Right ventricle myocardium inferior (tissue), 1 donor: ENCODE measurements at places on chromosomes 6 and 20. TPM values are rescaled to one million over a fixed set of nuclear protein-coding genes. Genes with fewer than 3 reads are reported as not detected.
A peak's percentile ranks its signal among the peaks of the same experiment; 100 is the strongest.

DNA sequence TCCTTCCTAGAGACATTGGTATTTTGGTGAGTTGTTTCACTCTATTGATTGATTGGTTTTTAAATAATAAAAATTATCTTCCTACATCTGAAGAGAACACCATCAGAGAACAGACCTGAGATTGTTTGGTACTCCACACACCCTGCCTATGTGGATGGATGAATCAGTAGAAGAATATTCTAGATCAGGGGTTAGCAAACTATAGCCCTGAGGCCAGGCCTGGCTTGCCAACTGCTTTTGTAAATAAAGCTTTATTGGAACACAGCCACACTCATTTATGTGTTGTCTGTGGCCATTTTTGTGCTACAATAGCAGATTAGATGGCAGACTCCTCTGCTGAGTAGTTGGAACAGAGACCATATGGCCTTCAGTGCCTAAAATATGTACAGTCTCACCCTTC lies 139.6 kb upstream of the INSM1 start:
- DNase-seq, result no peak

- DNase-seq, result no peak
Observed at GRCh38 chr6:139016337-139017213, 12.0 kb upstream of the ABRACL start.

DNA sequence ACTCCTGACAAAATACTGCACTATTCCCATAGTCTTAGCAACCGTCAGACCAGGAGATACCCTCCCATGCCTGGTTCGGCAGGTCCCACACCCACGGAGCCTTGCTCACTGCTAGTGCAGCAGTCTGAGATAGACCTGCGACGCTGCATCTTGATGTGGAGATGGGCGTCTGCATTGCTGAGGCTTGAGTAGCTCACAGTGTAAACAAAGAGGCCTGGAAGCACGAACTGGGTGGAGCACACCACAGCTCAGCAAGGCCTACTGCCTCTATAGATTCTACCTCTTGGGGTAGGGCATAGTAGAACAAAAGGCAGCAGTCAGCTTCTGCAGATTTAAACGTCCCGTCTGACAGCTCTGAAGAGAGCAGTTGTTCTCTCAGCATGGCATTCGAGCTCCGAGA lies 25.4 kb downstream of the TMEM244 start:
- DNase-seq, result no peak

- DNase-seq, result no peak
Observed at GRCh38 chr6:47157653-47158219, 115.6 kb upstream of the ADGRF1 start.

DNA sequence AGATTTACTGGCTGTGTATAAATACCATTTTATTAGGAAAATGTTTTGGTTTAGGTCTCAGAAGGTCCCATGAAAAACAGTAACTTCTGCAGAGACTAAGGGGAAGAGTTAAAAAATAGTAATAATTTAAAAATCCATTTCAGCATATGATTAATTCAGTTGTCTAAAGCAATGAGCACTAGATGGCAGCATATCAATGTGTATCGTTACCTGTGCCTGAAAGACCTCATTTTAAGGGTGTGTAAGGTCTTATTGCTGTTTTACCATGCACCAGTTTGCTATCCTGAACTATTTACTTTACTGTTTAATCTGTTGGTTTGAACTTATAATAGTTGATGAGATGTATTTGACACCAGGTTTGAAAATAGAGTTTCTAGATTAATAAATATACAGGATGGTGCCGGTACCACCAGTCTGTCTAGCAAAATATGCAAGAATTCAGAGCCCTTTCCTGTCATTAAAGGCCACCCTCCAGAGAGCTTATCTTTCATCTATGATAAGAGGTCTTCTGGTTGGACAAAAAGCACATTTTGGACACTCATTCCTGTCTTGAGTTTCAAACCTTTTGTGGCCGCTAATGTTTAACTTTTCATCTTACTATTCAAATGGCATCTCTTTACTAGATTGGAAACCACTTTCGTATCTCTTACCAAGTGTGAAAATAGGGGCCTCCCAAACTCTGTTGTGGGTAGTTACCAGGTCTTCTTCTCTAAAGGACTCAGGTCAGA lies 8.9 kb upstream of the AHI1 start:
- DNase-seq, result no peak

- DNase-seq, result no peak
Observed at GRCh38 chr6:153216789-153217188, 85.7 kb upstream of the RGS17 start.

DNA sequence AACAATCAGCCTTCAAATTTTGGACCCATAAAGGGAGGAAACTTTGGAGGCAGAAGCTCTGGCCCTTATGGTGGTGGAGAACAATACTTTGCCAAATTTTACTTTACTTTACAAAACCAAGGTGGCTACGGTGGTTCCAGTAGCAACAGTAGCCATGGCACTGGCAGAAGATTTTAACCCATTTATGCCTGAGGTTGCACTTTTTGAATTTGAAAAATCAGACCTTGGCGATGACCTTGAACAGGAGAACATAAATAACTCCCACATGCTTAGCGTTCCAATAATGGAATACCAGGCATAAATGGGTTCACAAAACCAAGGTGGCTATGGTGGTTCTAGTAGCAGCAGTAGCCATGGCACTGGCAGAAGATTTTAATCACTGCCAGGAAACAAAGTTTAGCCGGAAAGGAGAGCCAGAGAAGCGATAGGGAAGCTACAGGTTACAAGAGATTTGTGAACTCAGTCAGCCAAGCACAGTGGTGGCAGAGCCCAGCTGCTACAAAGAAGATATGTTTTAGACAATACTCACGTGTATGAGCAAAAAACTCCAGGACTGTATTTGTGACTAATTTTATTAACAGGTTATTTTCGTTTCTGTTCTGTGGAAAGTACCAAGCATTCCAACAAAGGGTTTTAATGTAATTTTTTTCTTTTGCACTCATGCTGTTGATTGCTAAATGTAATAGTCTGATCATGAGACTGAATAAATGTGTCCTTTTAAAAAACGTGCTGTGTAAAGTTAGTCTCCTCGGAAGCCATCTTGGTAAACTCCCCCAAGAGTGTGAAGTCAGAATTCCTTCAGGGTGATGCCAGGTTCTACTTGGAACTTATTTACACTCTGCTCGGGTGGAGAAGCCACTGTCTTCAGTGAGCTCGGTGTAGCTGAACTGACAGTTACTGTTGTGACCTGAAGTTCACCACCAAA lies 6.7 kb downstream of the SFT2D1 start:
- no peak for DNase-seq

DNA sequence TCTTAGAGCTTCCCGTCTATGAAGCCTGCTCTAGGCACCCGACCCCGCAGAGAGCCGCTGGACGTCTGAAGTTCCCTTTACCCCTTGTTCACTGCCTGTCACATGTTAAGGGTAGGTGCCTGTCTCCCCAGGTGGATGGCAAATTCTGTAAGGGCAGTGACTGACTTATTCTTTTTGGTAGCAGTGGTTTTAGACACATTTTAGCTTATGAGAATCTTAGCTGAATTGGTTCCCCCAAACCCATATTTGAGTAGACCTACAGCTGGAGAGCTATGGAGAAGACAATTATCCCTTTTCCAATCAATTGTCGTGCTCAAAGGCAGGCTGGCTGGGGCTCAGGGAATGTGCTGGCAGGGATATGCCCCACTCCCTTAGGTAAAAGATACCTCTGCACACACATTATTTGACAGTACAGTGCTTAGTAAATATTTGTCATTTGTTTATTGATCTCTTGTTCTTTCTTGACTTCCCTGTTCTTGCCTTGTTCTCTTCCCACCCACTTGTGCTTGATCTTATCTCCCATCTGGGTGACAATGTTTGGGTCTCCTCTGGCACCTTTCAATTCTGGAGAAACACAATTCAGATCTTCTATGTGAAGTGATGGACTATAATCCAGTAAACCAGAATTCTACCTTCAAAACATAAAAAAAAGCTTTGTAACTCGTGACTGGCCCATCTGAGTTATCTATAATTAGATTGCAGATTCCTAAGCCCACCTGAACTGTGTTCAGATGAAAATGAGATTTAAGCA lies 114.3 kb upstream of the SLC2A12 start:
- no peak for DNase-seq

- no peak for DNase-seq
Observed at GRCh38 chr20:50191544-50192363, 1.1 kb downstream of the CEBPB start.

DNA sequence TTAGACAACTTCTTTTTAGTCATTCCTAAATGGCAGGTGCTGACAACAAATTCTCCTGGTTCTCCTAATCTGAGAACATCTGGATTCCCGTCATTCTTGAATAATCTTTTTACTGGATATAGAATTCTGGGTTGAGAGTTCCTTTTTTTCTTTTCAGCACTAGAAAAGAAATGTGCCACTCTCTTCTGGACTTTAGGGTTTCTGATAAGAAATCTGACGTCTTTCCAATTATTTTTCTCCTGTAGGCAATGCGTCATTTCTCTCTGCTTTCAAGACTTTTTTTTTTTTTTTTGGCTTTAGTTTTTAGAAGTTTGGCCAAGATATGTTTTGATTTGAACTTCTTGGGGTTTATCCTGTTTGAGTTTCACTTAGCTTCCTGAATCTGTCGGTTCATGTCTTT lies 66.1 kb upstream of the RNF24 start:
- no peak for DNase-seq

DNA sequence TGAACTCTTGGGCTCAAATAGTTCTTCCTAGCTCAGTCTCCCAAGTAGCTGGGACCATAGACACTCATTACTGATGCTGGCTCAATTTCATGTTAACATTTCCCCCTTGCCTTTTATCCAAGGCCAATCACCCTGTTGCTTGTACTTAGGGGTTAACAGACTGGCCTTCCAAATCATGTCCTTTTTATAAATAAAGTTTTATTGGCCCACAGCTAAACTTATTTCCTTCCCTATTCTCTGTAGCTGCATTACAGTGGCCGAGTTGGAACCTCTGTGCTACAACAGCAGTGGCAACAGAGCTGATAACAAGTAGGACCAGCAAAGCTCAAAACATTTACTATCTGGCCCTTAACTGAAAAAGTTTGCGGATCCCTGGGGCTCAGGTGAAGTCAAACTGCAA lies 109.8 kb downstream of the ZFP64 start:
- DNase-seq, result no peak

- no peak for DNase-seq
Observed at GRCh38 chr6:136757150-136757549, 35.1 kb downstream of the MAP3K5 start.

DNA sequence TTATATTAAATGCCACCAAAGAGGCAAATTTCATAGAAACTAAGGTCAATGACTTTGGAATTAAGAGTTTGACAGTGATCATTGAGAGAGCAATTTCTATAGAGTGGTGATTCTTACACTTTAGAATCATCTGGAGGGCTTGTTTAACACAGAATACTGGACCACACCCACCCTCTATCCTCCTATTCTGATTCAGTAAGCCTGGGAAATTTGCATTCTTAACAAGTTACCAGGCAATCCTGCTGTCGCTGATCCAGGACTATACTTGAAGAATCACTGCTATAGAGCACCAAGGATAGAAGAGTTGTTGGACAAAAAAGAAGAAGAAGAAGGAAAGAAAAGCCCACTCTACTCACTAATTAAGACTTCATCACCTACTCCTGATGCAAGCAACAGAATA lies 21.3 kb upstream of the TBX18 start:
- no peak for DNase-seq

GRCh38 chr6:94005835-94006234 lies 586.5 kb upstream of the EPHA7 start:
- DNase-seq, result no peak

GRCh38 chr20:22180244-22180643 lies 404.1 kb downstream of the FOXA2 start:
- no peak for DNase-seq

DNA sequence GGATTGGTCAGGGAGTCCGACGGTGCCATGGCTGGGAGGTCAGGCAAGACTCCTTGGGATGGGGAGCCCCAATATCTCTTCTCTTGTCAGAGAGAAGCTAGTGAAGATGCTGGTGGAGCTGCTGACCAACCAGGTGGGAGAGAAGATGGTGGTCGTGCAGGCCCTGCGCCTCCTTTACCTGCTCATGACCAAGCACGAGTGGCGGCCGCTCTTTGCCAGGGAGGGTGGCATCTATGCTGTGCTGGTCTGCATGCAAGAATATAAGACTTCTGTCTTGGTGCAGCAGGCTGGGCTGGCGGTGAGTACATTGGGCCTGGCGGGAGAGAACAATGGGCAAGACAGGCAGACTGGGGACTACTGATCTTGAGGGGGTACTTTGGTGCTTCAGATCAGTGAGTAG lies 10.9 kb downstream of the CUL9 start:
- DNase-seq, result no peak

- no peak for DNase-seq
Observed at GRCh38 chr6:101058296-101058695, 177.2 kb upstream of the ASCC3 start.

DNA sequence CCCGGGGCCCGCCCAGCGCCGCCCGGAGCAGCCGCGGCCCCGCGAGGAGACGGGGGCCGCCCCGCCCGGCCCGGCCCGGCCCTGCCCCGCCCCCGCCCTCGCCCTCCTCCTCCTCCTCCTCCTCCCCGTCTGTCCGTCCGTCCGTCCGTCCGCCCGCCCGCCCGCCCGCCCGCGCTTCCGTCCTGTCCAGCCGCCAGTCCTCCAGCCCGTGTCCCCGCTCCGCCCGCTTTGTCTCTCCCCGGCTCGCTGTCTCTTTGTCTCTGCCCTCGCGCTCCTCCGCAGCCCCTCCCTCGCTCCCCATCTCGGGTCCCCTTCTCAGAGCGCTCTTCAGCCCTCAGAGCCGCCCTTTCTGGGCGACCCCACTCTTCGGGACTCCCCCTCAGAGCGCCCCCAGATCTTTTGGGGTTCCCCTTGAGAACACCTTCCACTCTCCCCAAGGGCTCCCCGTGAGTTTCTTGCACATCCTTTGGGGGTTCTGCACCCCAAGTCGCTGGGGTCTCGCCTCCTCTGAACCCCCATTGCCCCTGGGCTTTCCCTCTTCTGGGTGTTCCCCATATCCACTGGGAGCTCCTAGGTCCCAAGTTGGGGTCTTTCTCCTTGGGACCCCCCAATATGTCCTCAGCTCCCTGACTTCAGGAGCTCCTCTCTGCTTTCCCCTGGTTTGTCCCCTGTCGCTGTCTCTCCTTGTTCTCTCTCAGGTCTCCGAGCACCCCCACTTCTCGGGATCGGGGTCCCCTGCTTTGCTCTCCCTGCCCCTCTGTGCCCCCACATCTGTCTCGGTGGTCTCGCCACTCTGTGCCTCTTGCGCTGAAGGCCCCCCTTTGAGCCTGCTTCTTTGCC lies 79.5 kb upstream of the MYL9 start:
- peak; percentile 90 for DNase-seq

Gene RFX6
- not detected for total RNA-seq

Gene TUBB1
- 0.27 TPM for total RNA-seq

Gene DLL1
- total RNA-seq, result 21.5 TPM

Gene ZNF334
- 0.57 TPM for total RNA-seq

Gene OPRL1
- 0.49 TPM for total RNA-seq

Gene LRFN2
- total RNA-seq, result not detected

Gene NRN1
- 14.0 TPM for total RNA-seq
